ENCODE measurements at places on chromosomes 7 and 10.

GRCh38 chr7:135761751-135762488, 13.3 kb upstream of the FAM180A start:
- DNase-seq = no peak

- no peak for DNase-seq
These were observed 28.0 kb downstream of the HERC4 start for GRCh38 chr10:68047122-68047521.

DNA sequence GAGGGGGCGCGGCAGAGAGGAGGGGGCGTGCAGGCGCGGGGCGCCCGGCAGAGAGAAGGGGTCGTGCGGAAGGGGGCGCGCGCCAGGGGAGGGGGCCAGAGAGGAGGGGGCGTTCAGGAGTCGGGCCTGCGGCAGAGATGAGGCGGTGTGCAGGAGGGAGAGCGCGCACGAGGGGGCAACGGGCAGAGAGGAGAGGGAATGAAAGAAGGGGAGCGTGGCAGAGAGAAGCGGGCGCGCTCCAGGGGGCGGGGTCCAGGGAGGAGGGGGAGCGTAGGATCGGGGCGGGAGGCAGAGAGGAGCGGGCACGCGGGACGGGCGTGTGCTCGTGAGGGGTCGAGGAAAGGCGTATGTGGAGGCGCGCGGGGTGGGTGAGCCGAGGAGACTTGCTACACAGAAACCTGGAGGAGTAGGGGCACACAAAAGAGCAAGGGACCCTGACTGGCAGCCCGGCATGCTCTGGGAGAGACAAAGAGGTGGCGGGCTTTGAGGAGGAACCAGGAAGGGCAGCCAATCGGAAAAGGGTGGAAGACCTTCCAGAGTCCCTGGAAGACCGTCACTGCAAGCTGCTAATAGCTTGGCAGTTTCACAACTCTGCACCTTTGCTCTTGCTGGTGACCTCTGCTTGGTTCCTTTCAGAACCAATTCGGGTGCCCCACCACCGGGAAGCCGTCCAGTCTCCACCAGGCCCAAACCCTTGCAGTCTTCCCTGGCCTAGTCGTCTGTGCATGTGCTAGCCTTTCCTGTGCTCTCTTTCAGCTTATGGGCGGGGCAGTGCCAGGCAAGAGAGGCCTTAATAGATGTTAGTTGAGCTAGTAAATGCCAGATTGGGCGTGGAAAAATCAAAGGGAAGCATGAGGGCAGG, 639 bp downstream of the DYDC2 start:
- DNase-seq = no peak

DNA sequence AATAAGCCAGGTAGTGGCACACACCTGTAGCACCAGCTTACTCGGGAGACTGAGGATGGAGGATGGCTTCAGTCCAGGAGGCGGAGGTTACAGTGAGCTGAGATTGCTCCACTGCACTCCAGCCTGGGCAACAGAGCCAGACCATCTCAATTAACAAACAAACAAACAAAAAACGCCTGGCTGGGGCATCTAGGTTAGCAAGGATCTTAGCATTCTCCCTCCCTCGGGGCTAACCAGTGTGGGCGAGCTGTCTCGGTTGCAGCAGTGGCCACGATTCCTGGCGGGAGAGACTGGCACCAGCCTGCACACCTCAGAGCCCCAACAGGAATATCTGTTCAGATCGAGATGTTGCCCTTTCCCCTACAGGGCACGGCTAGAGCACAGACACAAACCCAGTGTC, 91.3 kb upstream of the KCTD7 start:
- no peak for DNase-seq

- no peak for DNase-seq
These were observed 15.2 kb downstream of the STK32C start for GRCh38 chr10:132292287-132293200.

DNA sequence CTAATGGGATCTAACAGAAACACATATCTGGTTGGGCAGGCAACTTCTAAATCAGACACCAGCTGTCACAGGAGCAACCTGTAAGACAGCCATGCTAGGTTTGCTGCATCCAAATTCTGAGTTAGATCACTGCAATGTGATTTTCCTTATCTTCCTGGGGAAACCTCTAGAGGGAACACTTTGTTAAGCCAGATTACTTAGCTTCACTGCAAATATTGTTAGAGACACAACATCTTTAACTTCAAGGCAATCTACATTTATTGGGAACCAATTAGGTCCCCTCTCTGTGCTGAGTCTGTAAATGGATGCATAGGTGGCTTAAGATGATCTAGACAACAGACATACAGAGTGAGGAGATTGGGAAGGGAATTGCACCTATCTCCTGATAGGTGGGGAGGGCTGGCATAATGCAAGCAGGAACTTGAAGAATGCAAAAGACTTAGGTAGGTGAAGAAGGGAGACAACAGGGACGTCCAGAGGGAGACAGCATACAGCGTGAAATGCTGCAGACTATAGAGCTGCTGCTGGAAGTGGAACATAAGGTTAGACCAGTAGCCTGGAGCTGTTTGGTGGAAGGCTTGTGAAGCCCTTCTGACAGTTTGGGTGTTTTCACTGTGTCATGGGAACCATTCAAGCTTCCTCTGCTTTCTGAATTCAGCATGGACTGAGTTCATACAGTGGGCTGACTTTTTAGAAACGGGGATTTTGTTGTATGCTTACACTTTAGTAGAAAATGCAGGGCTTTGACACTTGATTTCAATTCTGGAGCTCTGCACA, 109.8 kb upstream of the ELMO1 start:
- no peak for DNase-seq

GRCh38 chr7:37822946-37823345, 25.5 kb upstream of the NME8 start:
- no peak for DNase-seq

- DNase-seq = no peak
These were observed 228.8 kb upstream of the FAM3C start for GRCh38 chr7:121624958-121625357.

DNA sequence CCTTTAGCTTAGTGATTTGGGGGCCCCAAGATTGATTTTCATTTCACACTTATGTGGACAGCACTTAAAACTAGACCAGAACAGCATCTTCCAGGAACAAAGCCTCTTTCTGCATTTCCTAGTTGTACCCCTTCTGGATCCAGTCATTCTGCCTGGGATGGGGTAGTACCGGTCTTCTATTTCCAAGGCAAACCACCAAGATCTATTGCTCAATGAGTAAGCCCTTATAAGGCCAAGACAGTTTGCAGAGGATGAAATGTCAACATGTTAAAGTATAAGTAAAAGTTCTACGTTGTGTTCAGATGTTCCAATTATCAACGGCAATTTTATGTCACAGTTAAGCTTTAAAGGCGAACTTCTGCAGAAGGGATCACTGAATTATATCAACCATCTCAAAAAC, 106.9 kb upstream of the ZNF746 start:
- DNase-seq = no peak

DNA sequence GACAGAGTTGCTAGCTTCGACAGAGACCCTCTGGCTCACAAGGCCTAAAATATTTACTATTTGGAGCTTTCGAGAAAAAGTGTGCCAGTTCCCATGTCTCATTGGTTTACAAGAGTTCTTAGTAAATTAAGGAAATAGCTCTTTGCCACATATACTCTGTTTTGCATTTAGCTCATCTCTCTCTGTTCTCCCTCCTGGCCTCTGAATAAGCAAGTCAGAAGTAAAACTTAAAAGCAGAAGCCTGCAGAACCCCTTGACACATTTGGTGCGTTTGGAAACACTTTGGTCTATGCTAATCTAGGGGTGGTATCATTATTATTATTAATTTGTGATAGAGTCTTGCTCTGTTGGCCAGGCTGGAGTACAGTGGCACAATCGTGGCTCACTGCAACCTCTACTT, 6.4 kb downstream of the CARD11 start:
- DNase-seq = no peak

DNA sequence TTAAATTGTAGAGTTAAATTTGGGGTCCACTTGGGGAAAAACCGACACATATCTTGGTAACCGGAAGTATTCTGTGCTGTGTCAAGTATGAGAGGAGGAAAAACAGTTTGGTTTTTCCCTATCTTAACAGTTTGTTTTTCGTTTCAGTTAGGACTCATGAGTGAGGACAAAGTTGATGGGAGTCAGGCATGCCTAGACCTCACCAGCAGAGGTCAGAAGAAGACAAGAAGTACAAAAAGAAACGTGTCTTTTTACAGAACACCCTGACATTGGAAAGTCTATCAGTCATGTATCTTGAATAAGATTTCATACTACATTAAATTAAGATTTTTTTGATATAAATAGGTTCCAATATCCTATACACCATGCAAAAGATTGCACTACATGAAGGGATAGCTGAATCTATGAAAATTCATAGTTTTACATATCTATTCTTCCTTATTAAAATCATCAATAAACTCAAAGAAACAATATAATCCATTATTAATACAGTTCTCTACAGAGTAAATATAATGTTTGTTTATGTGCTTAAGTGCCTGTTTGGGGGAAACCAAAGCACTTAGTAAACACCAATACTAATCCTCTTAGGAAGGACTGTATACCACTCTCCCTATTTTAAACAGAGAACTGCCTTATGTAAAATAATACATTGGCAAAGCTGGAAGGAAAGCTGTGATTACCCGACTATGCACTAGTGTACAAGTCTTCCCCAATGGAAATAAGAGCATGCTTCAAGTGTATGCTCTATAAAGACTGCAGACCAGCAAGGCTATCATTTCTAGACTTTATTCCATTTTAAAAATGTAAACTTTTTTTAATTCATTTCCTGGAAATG, 95.6 kb downstream of the USP6NL start:
- DNase-seq = no peak

DNA sequence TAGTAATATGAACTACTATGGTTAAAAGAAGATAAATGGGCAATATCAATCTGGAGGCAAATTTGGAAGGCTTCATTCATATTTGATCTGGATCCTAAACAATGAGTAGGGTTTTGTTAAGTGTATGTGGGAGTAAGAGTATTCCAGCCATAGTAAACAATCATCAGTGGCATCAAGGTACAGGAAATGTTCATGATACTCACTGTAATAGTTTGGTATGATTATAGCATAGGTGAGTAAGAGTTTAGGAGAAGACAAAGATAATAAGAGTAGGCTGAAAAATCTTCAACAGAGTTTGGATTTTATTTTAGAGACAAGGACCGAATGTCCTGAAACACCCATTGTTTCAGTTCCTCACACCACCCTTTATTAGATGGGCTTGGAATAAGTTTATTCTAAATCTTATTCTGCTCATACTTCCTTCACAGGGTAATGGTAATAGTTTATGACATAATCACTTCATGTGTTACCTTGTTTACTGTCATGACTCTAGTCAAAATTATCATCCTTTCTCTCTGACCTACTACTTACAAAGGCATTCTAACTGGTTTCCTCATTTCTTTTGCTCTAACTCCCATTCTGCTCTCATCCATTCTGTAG, 38.9 kb downstream of the BRAF start:
- DNase-seq = no peak

GRCh38 chr10:58320351-58321049, 14.3 kb upstream of the UBE2D1 start:
- no peak for DNase-seq

DNA sequence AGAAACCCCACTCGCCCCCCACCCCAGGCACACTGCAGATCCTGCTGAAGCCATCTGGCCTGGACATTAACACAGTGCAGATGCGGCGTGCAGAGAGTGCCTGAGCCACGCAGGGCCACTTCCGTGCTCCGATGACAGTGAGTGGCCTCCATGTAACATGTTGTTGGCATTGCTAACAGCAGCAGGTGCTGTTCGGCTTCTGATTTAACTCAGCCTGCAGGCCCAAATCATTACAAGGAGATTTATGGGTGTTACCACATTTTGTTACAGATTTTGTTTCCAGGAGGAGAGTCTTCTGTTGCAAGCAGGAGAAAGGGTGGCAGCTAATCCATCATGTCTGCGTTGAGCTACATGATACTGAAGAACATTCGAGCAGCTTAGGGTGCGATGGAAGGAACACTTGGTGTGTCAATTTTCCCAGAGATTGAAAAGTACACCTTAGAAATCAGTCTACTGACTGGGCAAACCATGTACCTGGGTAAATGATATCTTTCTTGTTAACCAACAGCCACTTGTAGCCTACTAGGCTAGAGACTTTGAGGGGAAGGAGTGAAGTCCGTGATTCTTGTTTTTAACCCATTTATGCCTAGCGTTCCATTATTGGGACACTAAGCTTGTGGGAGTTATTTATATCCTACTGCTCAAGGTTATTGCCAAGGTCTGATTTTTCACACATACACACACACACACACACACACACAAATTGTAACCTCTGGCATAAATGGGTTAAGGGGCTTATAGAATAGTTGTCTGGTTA, 90.0 kb downstream of the JCAD start:
- no peak for DNase-seq

DNA sequence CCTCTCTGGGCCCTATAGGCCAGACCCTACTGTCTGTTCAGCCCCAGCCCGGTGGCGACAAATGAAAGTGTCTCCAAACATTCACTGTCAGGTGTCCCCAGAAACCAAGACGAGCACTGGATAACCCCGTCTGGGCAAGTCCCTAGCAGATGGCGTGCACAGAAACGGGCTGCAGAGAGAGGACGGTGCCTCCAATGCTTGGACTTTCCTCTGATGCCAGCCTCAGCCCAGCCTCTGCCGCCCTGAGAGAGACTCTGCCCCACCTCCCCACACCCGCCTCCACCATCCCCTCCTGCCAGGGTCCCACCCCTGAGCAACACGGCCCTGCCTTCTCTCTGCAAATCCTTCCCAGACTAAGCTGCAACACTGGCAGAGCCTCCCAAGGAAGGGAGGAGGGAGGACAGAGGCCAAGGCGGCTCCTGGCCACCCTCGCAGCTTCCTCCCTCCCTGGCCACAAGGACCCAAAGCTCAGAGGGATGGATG, 7.4 kb upstream of the LFNG start:
- no peak for DNase-seq

- no peak for DNase-seq
These were observed at the start of gene FGFR2 for GRCh38 chr10:121598263-121599249. Gene FGFR2 (minus strand): TSS chr10:121598444. CDS start chr10:121593817, 4,627 bp downstream.

DNA sequence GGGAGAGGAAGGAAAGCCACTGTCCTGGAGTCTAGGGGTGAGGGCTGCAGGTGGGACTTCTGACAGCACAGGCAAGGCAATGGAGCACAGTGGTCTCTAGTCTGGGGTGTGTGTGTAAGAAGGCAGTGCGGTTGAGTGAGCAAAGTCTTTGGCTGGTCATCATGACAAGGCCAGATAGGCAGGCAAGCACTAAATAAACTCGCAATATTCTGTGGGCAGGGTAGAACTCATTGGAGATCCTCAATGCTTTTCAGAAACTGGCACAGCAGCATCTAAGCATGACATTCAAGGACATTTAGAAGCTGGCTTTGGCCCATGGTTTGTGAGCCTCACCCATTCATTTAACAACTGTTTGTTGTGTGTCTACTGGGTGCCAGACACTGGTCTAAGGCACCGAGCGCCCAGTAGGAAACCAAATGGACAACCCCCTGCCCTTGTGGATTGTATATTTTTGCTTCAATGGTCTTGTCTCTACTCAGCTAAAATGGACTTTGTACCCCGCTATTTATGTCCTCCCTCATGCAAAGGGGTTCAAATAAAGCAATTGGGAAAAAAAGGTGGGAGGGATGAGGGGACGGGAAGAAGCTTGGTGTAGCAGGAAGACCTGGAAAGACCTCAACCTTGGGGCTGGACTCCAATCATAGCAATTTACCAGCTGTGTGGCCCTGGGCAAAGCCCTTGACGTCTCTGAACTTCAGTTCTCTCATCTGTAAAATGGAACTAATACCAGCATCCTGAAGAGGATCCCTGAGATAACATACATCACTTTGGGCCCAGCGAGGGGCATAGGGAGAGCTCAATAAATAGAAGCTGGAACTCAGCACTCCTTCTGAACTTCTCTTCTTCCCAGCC, 116.0 kb downstream of the NEURL1 start:
- DNase-seq = no peak

GRCh38 chr10:102240467-102241031, 763 bp downstream of the PITX3 start:
- DNase-seq = no peak

GRCh38 chr7:159192725-159193453, 48.2 kb upstream of the VIPR2 start:
- no peak for DNase-seq

Data from stimulated activated CD4-positive, alpha-beta T cell treated with anti-CD3 and anti-CD28 coated beads, Interleukin-15, amount 100 ng/mL, for 1 hour (primary cell).